T-helper 2 cell treated with Interferon-gamma antibody and Interleukin-4, amounts not matched to agents 5 μg/mL and 100 μg/mL, for 36 hours (primary cell): ENCODE measurements at places on chromosomes 2 and 18.

DNA sequence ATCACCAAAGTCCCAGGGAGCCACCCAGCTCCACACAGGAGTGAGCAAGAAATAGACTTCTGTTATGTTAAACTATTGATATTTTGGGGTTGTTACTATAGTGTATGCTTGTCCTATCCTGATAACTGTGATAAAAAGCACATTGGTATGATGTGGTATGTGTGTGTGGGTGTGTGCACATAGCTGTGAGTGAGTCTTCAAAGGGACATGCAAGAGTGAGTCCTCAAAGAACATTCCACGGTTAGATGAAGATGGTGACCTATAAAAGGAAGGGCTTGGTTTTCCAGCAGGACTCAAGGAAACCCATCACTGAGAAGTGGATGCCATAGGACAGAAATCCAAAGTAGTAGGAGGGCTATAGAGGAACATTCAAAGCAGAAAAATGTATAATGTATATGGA, 342.9 kb downstream of the TSN start:
- no peak overlapping the region for H3K27ac ChIP-seq
- H3K4me1 ChIP-seq, result no peaks in the 10 kb centered on the region
- no peaks in the 10 kb centered on the region for H3K36me3 ChIP-seq
- DNase-seq, result no peak
- H3K27me3 ChIP-seq, result no peaks in the 10 kb centered on the region

DNA sequence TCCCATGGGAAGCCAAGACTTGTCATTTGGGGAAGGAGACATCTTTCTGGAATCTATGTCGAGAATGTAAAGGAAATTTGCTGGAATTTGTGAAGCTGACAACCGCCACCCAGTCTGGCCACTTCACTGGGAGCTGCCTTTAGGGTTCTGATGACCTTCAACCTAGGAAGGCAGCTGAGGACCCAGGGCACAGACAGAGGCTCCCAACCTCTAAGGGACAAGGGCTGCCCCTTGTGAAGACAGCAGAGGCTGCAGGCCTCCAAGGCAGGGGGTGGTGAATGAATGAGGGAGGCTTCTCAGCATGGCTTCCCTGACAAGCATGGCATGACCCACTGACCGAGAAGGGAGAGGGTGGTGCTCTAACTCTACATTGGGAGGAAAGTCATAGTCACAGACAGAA, 128.9 kb upstream of the ASB18 start:
- DNase-seq, result no peak
- H3K36me3 ChIP-seq, result no peaks in the 10 kb centered on the region
- no peak overlapping the region for H3K4me3 ChIP-seq
- no peak overlapping the region for H3K27ac ChIP-seq
- H3K4me1 ChIP-seq, result no peaks in the 10 kb centered on the region

DNA sequence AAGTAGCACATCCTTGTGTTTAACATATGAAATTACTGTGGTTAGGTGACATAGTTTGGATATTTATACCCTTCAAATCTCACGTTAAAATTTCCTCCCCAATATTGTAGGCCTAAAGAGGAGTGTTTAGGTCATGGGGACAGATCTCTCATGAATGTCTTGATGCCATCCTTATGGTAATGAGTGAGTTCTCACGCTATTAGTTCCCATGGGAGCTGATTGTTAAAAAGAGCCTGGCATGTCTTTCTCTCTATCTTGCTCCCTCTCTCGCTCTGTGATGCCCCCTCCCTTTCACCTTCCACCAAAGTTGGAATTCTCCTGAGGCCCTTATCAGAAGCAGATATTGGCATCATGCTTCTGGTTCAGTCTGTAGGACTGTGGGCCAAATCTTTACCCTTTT, 660.1 kb downstream of the ADCYAP1 start:
- DNase-seq, result no peak
- no peaks in the 10 kb centered on the region for H3K36me3 ChIP-seq
- H3K27me3 ChIP-seq, result no peaks in the 10 kb centered on the region
- no peaks in the 10 kb centered on the region for H3K4me1 ChIP-seq

DNA sequence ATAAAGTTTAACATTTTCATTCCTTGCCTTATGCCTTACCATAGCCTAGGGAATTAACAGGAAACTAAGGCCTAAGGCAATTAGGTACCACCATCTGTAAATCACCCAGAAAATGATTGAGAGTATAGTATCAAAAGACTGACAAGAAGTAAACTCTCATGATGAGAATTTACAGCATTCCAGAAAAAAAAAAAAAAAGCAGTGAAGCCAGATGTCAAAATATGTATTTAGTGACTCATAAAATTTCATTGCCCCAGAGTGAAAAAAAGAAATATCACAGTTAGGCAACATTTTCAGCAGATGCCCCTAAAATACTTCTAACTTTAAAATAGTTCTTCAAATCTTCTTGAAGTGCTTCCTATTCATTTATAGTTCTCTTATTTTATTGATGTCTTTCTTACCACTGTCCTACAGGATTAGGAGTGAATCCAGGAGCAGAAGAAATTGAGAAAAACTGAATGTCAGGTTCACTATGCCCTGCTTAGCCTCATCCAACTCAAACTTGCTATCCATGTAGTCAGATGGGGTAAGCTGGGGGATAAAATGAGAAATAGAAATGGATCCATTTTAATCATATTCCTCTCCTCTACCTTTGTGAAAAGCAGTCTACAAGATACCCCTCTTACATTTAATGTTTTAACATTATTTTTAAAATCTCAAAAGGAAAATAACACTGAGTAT, 57.3 kb upstream of the TANK start:
- H3K4me1 ChIP-seq, result peaks cover 40% of the 10 kb centered on the region
- H3K4me3 ChIP-seq, result no peak overlapping the region
- DNase-seq, result no peak
- H3K36me3 ChIP-seq, result peaks cover under 1% of the 10 kb centered on the region

- DNase-seq, result no peak
- H3K4me1 ChIP-seq, result peaks cover 8% of the 10 kb centered on the region
- H3K27ac ChIP-seq, result no peak overlapping the region
- H3K4me3 ChIP-seq, result no peak overlapping the region
Measured at GRCh38 chr2:170523506-170523905, 191.6 kb upstream of the SP5 start.

DNA sequence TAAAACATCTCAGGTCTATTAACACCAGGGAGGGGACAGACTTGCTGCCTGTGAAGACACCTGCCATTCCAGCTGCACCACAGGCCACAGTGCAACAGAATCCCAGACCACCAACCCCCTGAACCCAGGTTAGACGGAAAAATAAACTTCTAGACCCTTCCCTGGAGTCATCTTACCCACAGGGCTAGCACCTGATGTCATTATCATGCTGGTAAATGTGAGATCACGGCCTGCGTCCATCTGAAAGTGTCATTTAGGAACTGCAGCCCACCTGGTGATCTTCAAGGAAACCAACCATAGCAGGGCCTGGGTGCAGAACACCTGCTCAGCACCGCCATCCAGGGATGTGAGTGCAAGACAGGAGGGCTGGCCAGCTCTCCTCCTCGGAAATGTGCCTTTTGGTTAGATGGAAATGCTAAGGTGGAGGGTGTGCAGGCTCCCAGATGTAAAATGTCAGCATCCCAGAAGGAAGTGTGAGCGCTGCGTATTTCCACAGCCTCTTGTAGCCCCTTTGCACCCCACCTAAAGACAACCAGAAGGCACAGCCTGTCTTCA, 80.8 kb downstream of the PTGR3 start:
- no peak overlapping the region for H3K4me3 ChIP-seq
- DNase-seq, result no peak
- H3K4me1 ChIP-seq, result no peaks in the 10 kb centered on the region
- no peak overlapping the region for H3K27ac ChIP-seq
- H3K36me3 ChIP-seq, result no peaks in the 10 kb centered on the region

DNA sequence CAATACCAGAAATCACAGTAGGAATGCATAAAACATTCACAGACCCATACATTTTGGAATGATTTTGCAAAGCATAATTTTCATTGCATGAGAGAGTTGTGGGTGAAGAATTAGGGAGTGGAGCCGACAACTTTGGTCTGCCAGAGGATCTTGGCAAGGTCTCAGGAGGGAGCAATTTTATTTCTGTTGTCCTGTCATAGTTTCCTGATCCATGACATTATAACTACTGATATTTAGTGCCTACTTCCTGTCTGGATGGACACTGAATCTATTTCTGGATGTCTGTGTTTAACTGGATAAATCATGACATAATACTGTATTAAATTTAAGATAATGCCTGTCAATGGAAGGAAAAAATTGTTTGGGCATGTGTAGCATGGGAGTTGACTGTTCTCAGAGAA, 2.4 kb downstream of the ITGA4 start:
- peaks cover 66% of the 10 kb centered on the region for H3K36me3 ChIP-seq
- peak overlapping the region; percentile 93 for H3K27ac ChIP-seq
- peak overlapping the region; percentile 92 for H3K4me3 ChIP-seq
- H3K27me3 ChIP-seq, result no peaks in the 10 kb centered on the region

GRCh38 chr2:14616342-14616741, 16.2 kb upstream of the LRATD1 start:
- no peaks in the 10 kb centered on the region for H3K36me3 ChIP-seq
- no peak for DNase-seq
- no peak overlapping the region for H3K27ac ChIP-seq

GRCh38 chr2:138155304-138155703, 191.0 kb downstream of the HNMT start:
- no peaks in the 10 kb centered on the region for H3K4me1 ChIP-seq
- H3K27me3 ChIP-seq, result no peaks in the 10 kb centered on the region
- no peak for DNase-seq
- H3K36me3 ChIP-seq, result no peaks in the 10 kb centered on the region
- H3K27ac ChIP-seq, result no peak overlapping the region

- H3K4me3 ChIP-seq, result no peak overlapping the region
- no peak overlapping the region for H3K27ac ChIP-seq
- H3K36me3 ChIP-seq, result no peaks in the 10 kb centered on the region
- H3K27me3 ChIP-seq, result no peaks in the 10 kb centered on the region
- no peak for DNase-seq
Measured at GRCh38 chr18:52008330-52008729, 331.7 kb upstream of the DCC start.

DNA sequence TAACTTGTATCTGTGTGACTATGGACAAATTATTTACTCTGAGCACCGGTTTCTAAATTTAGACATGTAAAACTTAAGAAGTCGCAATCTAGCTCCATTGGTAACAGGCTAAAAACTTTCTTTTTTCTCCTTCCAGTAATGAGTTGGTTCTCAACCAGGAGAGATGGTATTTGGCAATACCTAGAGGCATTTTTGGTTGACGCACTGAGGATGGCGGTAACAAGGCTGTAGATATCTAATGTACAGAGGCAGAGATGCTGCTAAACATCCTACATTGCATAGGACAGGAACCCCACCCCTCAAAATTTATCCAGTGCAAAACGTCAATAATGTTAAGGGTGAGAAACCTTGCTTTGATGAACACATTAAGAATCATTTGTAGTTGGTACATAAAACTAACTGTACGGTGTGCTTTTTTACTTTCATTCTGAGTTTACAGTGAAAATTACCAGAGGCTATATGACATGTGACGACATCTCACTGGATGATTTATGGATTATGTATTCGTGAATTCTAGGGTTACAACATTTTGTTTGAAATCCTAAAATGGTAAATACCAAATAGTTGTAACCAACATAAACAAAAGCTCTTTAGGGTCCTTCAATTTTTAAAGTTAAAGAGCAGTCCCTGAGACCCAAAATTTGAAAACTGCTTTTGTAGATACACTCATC, 91.3 kb downstream of the TLK1 start:
- no peaks in the 10 kb centered on the region for H3K27me3 ChIP-seq
- no peak overlapping the region for H3K27ac ChIP-seq
- peaks cover 5% of the 10 kb centered on the region for H3K4me1 ChIP-seq
